ENCODE measurements at places on chromosomes 16 and 17.

- DNase-seq = no peak
Measured at GRCh38 chr17:10127819-10128425, 70.5 kb downstream of the GAS7 start.

DNA sequence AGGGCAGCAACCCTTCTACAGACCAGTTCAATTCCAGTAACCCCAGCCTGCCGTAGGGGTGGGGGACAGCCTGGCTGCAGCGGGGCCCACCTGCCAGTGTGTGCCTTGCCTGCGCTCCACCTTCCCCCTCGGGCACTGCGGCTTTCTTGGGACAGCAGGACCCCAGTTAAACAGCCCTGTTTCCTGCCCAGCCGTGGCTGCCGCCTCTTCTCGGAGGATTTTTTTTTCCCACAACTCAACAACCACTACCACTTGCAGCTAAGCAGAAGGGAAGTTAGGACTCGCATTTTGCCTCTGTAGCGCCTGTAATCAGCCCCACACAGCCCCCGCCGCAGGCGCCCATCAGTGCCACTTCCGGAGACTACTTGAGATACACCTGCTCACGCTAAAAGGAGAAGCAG lies 76.1 kb downstream of the RAI1 start:
- DNase-seq = no peak

DNA sequence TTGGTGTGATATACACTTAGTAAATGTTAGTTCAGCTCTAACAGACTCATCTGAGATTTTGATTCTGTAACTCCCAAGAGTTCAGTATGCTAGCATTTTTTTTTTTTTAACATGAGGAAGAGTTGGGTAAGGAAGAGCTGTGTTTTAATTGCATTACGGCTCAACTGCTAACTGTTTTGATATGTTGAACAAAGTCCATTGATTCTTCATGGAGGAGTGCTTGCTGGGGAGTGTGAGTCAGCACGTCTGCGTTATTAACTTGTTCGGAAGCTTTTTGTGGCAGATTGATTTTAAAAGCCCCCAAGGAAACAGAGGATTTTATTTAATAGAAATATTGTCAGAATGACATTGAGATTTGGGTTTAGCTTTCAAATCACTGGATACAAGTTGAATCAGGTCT lies 45.8 kb downstream of the PITPNC1 start:
- DNase-seq = no peak

- DNase-seq = no peak
Measured at GRCh38 chr17:46078675-46079074, 79.6 kb downstream of the STH start.

DNA sequence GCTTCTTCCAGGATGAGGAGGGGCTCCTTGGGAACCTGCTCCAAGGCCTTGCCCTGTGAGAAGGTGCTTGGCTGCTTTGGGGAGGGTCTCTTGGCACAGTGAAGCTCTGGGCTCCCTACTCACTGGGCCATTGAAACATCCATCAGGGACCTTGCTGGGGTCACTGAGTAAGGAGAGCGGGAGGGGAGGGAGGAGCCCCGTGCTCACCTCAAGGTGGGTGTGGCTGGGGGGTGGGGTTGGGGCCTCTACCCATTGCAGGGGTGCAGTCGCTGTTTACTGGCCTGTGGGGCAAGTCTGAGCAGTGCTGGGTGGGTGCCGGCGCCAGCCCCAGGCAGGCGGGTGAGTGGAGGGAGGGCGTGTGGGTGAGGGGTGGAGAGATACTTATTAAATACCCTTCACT lies 9.9 kb downstream of the TNS4 start:
- DNase-seq = no peak

- DNase-seq = no peak
Measured at GRCh38 chr17:42783062-42783790, 2.8 kb downstream of the WNK4 start.

GRCh38 chr16:35862242-35862641 lies 2402.8 kb downstream of the TP53TG3F start:
- DNase-seq = no peak

- DNase-seq = no peak
Measured at GRCh38 chr16:84479716-84480450, 24.6 kb downstream of the MEAK7 start.

GRCh38 chr17:7720125-7720524 lies 2.6 kb downstream of the DNAH2 start:
- no peak for DNase-seq

DNA sequence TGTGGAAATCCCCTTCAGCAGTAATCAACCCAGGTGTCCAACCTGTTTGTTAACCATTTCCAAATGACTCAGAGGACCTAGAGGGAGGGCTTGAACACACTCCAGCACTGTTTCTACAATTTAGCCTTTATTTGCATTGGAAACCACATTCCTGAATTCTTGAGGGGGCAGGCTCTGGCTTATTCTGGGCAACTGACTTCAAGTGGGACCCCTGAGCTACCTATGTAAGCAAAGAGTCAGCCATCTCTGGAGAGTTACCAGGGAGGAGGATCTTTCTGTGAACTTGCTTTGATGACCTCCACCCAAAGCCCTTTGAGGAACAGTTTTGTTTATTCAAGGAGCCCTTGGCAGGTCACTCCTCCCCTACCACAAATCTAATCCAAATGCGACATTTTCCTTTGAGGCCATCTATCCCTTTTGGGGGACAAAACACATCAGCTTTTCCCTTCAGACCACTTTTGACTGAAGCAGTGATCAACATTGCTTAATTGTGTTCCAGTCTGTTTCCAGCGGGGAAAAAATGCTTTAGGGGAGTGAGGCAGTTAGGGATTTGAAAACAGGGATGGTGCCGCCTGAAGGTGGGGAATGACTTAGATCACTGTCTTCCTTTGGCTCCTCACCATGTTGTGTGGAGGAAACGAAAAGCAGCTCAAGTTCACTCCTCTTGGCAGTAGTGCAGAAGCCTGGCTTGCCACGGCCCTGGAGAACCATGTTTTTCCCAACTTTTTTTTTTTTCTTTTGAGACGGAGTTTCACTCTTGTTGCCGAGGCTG lies 46.2 kb downstream of the TUBD1 start:
- peak; percentile 89 for DNase-seq

- no peak for DNase-seq
Measured at GRCh38 chr16:53757971-53758609, 54.1 kb downstream of the FTO start.

GRCh38 chr16:15899538-15900100 lies 11.2 kb upstream of the CEP20 start:
- DNase-seq = no peak

Data from lung microvascular endothelial cell (primary cell).